ENCODE measurements at places on chromosomes 16 and 17.

- DNase-seq = no peak
Observed at GRCh38 chr17:4566785-4567184, 6.4 kb upstream of the GGT6 start.

DNA sequence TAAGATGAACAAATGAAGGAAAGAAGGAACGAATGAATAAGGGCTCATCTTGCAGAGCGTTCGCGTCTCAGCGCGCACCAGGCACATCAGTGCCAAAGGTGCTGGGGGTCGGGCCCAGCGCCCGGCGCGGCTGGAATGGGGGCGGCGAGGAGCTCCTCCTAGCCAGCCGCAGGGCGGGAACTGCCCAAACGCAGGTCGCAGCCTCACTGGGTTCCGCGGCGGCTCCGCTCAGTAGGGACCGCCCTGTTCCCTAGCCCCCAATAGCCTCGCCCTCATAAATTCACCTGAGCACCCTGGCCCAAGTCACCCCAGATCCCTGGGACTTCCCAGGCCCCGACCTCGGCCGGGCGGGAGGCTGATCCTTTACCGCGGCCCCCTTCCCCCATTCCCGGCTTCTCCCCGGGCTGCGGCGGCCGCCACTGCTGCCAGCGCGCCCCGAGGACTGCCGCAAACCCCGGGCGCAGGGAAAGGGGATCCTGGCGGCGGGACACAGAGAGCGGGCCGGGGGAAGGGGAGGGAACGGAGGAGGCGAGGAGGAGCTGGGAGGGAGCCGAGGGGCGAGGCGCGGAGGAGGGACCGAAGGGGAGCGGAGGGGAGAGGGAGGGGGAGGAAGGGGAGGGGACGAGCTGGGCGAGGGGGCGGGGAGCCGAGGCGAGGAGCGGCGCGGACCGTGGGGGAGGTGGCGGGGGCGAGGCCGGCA, 377 bp upstream of the CRHR1 start:
- peak; percentile 2 for DNase-seq

DNA sequence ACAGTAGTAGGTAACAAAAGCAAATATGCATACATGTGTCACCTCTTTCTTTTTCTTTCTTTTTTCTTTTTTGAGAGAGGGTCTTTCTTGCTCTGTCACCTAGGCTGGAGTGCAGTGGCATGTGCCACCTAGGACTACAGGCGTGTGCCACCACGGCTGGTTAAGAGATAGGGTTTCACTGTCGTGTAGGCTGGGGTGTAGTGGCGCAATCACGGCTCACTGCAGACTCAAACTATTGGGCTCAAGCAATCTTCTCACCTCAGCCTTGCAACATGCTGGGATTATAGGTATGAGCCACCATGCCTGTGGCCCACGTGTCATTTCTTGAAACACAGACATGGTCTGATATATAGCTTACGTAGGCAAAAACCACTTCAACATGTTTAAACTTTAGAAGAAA, 397.7 kb upstream of the PMFBP1 start:
- DNase-seq = no peak

- DNase-seq = no peak
Observed at GRCh38 chr17:1162116-1162855, 17.5 kb downstream of the ABR start.

DNA sequence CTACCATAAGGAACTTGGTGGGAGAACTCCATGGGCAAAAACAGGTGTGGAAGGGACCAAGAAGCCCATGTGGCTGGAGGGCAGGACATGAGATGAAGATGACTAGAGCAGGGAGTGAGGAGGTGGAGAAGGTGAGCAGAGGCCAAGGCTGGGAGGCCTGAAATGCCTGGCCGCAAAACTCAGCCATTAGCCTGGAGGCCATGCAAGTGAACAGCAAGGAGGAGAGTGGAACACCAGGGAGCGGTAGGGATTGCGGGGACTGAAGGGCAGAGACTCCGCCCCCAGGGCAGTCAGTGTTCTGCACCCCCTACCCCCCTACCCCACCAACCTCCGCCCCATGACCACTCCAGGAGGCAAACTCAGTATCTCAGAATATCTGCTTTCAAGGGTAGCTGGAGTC, 17.0 kb downstream of the BCL7C start:
- DNase-seq = no peak

DNA sequence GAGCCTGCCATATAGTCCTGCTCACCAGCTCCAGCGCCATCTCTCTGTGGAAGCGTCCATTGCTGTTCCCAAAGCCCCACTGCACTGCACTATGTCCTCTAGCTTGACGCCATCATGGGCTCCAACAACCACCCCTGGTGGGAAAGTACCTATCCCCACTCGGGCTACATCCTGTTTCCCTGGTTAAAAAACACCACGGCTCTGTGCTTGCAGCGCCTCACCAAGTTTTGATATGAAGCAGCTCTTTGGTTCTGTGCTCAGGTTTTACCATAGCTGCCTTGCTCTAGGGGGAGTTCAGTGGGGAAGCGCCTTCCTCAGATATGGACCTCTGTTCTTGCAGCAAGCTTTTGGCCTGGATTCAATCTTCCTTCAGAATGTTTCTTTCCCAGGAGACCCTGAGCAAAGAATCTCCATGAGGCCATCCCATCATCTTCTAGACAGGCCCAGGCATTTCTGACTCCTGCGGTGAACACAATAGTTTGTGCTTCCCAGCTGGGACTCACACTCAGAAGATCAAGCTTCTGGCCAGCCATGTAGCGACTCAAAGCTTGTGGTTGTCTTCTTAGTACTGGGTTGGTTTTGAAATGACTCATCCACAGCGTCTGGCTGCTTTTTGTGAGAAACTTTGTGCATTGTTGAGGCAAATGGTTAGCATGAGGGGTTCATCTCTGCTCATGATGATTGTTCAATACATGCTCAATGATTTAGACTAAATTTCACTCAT, 39.5 kb downstream of the DYNLRB2 start:
- peak; percentile 34 for DNase-seq

DNA sequence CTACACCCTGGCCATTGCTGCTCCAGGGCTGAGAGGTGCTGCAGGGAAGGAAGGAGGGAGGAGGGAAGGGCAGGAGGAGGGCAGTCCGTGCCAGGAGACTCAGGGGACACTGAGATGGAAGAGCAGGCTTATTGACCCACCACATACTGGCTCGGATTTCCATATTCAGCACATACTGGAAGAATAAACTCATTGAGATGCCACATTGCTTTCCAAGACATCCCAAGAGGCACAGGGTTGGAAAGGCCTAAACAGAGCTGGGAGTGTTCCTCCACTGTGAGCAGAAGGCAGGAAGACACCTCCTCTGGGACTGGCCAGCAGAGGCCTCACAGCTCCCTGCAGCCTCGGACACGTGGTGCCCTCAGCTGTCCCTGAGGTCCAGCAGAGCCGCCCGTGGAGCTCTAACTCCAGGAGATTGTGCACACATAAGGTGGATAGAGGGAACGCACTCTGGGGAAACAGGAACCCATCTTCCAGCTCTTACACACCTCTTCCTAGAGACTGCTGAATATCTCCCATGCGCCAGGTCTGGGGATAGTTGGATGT, 17.4 kb downstream of the CCDC182 start:
- DNase-seq = no peak

DNA sequence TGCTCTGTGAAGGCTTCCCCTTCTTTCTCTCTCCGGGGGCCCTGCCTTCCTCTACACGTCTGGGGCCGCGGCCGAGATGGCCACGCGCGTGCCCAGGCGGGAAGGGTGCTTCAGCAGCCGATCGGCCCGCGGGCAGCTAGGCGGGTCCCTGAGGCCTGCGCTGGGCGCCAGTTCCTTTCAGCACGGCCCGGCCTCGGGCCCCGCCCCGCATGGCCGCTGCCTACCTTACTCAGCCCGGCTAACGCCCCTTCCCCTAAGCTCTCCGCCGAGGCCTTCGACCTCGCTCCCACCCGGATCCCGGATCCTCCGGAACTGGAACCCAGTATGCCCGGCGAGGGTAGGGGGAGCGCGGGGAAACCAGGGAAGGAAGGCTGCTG, 335 bp downstream of the TMEM11 start:
- no peak for DNase-seq

- no peak for DNase-seq
Observed at GRCh38 chr16:968620-969019, 2.2 kb downstream of the LMF1 start.

GRCh38 chr16:81784072-81784795, 5.1 kb downstream of the PLCG2 start:
- no peak for DNase-seq

DNA sequence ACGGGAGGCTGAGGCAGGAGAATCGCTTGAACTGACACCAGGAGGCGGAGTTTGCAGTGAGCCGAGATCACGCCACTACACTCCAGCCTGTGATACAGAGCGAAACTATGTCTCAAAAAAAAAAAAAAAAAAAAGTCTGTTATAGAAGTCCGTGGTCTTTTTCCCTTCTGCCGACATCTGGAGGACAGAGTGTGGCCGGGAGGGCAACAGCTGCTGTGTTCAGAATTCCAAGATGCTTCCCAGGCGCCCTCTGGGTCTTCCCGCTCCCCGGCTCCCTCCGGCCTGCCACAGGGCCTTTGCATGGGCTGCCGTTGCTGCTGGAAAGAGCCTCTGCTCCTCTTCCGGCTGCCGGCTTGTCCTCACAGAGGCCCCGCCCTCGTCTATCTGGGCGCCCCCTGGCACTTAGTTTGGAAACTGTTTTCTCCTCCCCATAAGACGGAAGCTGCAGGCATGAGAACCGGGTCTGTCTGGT, 2.4 kb upstream of the CACNA1H start:
- peak; percentile 6 for DNase-seq

- no peak for DNase-seq
Observed at GRCh38 chr17:62821189-62822079, 13.3 kb upstream of the MARCHF10 start.

DNA sequence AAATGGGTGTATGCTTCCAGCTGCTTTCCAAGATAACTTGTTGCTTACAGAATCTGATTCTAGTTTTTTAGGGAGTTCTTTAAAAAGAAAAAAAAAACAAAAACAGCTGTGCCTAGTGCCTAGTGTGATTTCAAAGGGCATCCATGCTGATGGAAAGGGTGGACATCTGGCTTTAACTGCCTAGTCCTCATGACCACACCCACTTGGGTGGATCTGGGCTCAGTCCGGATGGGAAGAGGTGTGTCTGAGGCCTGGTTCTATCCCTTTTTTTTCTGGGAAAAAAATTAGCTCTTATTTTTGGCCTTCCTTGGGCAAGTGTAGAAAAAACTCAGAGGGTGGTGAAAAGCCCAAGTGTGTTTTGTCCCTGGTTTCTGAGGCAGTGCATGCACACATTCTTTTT, 132.3 kb upstream of the CDH11 start:
- no peak for DNase-seq

DNA sequence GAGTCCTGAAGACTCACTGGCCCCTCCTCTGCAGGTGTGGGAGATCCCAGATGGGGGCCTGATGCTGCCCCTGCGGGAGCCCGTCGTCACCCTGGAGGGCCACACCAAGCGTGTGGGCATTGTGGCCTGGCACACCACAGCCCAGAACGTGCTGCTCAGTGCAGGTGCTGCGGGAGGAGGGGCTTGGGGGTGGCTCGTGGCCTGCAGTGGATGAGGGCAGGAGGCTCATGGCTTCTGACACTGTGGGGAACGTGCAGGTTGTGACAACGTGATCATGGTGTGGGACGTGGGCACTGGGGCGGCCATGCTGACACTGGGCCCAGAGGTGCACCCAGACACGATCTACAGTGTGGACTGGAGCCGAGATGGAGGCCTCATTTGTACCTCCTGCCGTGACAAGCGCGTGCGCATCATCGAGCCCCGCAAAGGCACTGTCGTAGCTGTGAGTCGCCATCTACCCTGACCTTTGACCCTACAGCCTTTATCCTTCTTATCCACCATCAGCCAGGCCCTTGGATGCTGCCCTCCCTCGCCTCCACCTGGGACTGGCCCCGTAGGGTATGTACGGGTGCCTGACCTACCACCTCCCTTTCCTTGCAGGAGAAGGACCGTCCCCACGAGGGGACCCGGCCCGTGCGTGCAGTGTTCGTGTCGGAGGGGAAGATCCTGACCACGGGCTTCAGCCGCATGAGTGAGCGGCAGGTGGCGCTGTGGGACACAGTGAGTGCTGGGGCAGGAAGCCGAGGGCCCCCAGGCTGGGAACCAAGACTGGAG, 3.6 kb downstream of the CORO1A start:
- peak; percentile 91 for DNase-seq

GRCh38 chr16:54063279-54063773, 223.3 kb downstream of the IRX3 start:
- DNase-seq = no peak

GRCh38 chr16:75236232-75236631, 15.2 kb downstream of the BCAR1 start:
- DNase-seq = no peak

DNA sequence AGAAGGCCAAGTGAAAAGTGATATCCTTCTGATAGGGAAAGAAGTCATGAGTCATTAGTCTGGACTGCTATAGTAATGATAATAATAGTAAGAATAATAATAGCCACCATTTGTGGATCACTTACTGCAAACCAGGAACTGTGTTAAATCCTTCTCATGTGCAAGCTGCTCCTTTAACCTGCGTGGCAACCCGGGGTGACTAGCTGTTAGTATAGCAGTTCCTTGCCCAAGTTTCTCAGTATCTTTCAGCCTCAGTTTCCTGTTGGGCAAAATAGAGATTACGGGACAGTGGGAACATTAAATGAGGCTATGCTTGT, 129.5 kb downstream of the CDH13 start:
- no peak for DNase-seq

- DNase-seq = no peak
Observed at GRCh38 chr16:20674684-20675487, 22.6 kb downstream of the ACSM1 start.

DNA sequence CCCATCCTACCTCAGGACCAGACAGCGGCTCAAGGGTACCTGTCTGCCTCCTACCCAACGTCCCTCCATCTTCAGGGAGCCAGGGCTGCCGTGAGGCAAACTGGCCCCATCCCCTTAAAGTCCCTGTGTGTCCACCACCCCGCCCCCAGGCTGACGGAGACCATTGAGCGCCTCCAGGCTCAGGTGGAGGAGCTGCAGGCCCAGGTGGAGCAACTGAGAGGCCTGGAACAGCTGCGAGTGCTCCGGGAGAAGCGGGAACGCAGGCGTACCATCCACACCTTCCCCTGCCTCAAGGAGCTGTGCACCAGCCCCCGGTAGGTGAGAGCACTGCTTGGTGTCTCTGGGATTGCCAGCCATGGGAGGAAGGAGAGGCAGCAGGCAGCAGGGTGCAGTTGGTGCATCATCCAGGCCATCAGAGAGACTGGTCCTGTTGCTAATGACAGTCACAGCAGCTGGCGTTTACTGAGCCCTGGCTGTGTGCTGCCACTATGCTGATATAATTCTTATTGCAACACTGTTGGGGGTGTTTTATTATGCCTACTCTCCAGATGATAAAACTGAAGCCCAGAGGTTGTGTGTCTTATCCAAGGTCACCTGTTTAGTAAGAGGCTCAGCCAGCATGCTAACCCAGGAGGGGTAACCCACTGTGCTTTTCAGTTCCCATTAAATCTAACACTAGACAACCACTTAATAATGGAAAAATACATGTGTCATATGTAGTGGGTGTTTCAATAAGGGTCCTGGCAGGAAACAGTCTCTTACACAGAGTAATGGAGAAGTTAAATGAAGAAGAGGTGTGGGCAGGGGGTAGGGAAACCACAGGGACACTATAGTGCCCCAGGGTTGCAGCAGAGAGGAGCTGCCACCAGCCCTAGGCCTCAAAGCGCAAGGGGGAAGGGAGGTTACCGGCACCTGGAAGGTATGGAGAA, 10.3 kb upstream of the MRPL58 start:
- no peak for DNase-seq
